ENCODE measurements at places on chromosomes 7 and 10.

DNA sequence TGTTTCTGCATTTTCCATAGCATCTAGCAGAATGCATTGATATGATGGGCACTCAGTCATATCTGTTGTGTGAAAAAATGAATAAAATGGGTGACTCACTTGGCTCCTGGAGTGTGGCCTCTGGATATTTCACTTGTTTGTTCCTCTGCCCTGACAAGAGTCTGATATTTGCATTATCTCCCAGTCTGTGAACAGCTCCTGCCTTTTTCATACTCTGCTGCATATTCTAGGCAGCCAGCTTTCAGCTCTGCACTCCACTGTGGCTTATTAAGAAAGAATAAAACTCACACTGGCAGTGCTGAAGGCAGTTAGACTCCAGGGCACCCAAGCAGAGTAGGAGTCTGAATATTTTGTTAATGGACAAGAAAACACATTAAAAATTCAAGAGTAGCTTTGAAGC, 623.9 kb downstream of the SORCS1 start:
- H3K27ac ChIP-seq, result no peak overlapping the region
- DNase-seq, result no peak
- no peaks in the 10 kb centered on the region for H3K36me3 ChIP-seq
- H3K4me3 ChIP-seq, result no peak overlapping the region

- no peaks in the 10 kb centered on the region for H3K36me3 ChIP-seq
- no peak for DNase-seq
- H3K4me3 ChIP-seq, result no peak overlapping the region
- no peaks in the 10 kb centered on the region for H3K4me1 ChIP-seq
- no peak overlapping the region for H3K27ac ChIP-seq
These were observed 42.4 kb downstream of the ZNF487 start for GRCh38 chr10:43479275-43479674.

GRCh38 chr10:75019370-75019769, 92.1 kb upstream of the SAMD8 start:
- H3K4me3 ChIP-seq, result no peak overlapping the region
- H3K27ac ChIP-seq, result no peak overlapping the region
- H3K36me3 ChIP-seq, result no peaks in the 10 kb centered on the region
- peaks cover 12% of the 10 kb centered on the region for H3K4me1 ChIP-seq

DNA sequence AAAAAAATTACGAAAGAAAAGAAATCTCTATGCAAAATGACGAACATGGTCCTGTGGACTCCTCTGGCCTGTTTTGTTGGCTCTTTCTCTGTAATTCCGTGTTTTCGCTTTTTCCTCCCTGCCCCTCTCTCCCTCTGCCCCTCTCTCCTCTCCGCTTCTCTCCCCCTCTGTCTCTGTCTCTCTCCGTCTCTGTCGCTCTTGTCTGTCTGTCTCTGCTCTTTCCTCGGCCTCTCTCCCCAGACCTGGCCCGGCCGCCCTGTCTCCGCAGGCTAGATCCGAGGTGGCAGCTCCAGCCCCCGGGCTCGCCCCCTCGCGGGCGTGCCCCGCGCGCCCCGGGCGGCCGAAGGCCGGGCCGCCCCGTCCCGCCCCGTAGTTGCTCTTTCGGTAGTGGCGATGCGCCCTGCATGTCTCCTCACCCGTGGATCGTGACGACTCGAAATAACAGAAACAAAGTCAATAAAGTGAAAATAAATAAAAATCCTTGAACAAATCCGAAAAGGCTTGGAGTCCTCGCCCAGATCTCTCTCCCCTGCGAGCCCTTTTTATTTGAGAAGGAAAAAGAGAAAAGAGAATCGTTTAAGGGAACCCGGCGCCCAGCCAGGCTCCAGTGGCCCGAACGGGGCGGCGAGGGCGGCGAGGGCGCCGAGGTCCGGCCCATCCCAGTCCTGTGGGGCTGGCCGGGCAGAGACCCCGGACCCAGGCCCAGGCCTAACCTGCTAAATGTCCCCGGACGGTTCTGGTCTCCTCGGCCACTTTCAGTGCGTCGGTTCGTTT, 83.5 kb upstream of the SLF2 start:
- no peak overlapping the region for H3K27ac ChIP-seq
- H3K36me3 ChIP-seq, result peaks cover 8% of the 10 kb centered on the region
- peaks cover 15% of the 10 kb centered on the region for H3K4me1 ChIP-seq
- H3K4me3 ChIP-seq, result peak overlapping the region; percentile 71

DNA sequence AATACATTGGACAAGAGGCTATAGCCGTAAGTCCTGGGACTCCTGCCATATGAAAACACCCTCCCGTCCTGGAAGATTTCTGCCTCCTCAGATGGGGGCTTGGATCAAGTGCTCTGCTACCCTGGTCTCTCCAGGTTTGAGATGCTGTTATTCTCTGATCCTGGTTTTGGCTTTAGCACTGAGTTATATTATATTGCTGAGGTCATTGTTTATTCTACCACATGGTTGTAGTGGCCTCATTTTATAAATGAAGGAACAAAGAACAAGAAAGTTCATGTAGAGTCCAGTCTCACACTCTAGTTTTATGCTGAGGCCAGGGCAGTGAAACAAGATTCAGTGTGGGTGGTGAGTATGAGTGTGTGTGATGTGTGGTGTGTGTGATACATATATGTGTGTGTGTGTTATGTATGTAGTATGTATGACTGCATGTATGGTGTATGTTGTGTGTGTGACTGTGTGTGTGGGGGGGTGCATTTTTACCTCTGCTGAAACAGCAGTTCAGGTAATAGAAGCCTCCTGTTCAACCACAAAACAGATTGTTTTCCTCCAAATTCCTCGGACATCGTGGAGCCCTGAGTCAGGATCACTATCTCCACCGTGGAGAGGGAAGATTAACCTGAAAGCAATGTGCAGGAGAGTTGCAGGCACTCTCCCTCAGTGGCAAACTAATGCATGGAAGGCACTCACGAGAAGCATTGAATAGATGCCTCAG, 80.7 kb downstream of the C7orf25 start:
- no peak overlapping the region for H3K4me3 ChIP-seq
- H3K4me1 ChIP-seq, result no peaks in the 10 kb centered on the region
- H3K36me3 ChIP-seq, result no peaks in the 10 kb centered on the region
- DNase-seq, result no peak
- peaks cover 72% of the 10 kb centered on the region for H3K27me3 ChIP-seq

GRCh38 chr10:47239211-47239610, 60.8 kb upstream of the GDF10 start:
- no peak for DNase-seq
- H3K27ac ChIP-seq, result no peak overlapping the region
- no peaks in the 10 kb centered on the region for H3K4me1 ChIP-seq
- H3K36me3 ChIP-seq, result no peaks in the 10 kb centered on the region
- peaks cover 59% of the 10 kb centered on the region for H3K27me3 ChIP-seq
